ENCODE measurements at places on chromosomes 7 and 10.

DNA sequence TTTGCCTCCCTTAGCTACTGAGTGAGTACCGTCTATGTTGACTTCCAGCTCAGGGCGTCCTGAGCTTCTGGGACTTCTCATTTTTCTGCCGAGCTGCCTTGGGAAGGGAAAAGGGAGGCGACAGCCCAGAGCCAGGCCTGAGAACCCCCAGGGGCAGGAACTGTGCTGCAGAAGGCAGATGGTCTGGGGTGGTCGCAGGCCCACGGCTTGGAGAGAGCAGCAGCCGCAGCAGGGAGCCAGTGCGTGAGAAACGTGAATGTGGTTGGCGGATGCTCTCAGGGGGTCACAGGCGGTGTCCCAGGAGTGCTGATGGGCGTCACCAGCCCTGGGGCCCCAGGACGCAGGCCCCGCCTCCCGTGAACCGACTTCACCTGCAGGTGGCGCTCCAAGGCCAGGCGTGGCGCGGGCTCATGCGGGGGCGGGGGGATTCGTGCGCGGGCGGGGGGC is 9.2 kb upstream of the PWWP2B start:
- DNase-seq = peak; percentile 29

DNA sequence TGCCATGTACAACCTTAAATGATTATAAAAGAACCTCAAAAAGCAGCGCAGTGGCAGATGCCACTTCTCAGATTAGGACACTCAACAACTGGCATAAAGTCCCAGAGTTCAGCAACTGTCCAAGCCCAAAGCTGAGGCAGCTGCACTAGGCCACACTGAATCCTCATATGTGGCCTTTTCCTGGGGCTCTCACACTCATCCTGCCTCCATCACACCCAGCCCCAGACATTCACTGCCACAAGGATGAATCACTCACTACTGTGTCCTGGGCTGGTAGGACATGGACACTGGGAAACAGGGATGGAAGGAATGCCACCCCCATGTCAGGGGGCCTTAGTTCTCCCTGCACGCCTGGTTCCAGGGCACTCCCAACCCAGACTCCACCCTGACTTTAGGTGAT is 547.7 kb downstream of the TNS3 start:
- no peak for DNase-seq

DNA sequence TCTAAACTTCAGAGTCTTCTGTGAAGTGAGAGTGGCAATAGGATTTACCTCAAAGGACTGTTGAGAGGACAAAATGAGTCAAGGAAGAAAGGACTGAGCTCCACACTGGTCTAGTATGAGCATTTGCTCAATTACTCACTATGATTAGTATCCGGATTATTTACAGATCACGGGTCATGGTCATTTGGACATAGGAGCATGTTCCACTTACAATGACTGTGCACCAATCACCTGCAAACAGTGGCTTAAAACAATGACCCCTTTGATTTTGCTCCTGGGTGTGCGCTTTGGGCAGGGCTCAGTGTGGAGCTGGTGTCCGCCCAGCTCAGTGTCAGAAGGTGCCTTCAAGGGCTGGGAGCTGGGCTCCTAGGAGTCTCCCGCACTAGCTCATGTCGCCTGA is 225.4 kb downstream of the TCERG1L start:
- peak; percentile 88 for DNase-seq

DNA sequence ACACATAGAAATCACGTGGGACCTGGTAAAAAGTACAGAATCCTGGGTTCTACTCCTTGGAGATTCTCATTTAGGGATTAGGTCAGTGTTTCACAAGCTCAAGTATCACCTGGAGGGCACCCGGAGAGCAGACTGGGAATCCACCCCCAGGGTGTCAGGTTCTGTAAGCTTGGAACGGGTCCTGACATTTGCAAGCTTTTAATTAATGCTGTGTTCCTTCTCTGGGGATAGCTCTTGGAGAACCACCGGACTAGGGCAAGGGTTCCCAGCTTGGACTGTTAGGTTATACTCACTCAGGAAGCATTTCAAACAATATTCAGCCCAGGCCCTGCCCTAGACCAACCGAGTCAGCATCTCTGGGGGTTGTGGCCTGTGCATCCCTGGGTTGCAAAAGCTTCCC is 23.0 kb downstream of the TCF7L2 start:
- DNase-seq = no peak

GRCh38 chr7:27459731-27460053 is 203.0 kb downstream of the HIBADH start:
- no peak for DNase-seq

- no peak for DNase-seq
These were observed 140.5 kb downstream of the CHCHD3 start for GRCh38 chr7:132941428-132941827.

GRCh38 chr7:105306298-105306748 is 82.4 kb downstream of the SRPK2 start:
- DNase-seq = no peak

- DNase-seq = no peak
These were observed 164.9 kb upstream of the HGF start for GRCh38 chr7:81934596-81935301.

DNA sequence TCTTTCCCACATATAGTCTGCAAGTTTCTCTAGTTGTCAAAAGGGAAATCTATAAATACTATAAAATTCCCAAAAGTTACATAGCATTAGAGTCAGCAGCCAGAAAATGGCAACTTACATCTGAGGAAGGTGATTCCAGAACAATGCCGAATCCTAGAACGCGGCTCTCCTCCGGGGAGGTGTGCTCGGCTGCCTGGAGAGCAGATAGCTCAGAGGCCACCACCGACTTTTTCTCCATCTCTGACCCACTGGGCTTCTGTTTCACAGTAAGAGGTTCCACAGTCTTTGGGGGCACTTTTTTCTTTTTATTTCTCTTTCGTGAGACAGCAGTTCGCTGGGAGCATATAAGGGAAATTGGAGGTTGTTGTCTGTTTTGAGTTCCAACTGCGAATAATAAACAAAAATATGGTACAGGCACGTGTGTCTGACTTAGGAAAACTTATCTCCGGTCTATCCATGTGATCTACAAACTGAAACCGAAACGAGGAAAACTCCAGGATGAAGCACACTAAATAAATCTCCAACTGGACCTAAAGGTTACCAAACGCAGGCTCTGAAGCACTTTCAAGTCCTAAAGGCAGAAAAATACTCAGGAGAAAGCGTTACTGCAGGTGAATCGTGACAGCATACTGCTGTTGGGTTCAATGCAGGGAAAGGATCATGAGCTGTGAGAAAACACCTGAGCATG is 36.2 kb downstream of the BEND7 start:
- no peak for DNase-seq

GRCh38 chr10:128005858-128006257 is 99.0 kb downstream of the PTPRE start:
- no peak for DNase-seq

DNA sequence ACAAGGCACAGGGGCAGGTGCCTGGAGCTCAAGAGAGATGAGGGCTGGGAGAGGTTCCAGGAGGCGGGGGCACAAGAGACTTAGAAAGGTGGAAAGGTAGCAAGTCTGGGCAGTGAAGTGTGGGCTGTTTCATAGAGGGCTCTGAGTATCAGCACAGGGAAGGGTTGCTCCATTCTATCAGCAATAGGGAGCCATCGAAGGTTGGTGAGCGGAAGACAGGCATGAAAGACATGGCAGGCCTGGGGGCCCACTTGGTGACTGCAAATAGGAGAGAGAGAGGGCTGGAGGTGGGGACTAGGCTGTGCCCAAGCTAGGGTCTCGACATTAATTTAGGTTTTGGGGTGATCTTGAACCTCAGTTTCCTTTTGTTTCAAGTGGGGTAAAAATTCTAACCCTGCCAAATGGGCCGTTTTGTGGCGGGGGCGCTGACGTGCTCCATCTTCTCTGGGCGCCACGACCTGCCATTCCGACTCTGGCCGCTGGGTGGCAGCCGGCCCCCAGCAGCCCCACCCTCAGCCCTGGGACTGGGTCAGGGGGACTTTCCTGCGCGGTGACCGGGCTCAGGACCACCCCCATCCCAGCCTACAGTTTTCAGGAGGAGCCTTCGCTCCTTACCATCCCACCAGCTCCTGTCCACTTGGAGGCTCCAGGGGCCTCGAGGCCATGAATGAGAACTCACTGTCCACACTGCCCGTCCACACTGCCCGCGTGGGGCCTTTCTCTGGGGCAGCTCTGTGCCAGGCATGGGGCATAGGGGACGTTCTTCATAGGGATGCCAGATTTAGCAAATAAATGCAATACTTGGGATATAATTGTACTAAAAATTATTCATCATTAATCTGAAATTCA is 37.2 kb upstream of the PCBD1 start:
- no peak for DNase-seq

DNA sequence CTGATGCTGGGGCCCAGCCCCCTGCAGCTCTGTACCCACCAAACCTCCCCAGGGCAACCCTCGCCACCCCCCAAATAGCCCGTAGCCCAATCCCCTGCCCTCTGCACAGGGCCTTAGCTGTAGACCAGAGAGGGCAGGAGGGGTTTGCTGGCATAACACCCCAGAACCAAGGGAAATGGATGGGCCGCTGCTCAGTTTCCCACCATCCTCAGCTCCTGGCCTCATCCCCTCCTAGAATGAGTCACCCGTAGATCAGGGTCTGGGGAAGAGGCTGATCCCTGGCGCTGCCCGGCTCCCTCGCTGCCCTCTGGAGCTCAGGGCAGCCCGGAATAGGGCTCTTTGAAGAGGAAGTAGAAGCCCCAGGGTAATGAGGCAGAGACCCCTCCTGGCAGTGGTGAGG is 31.2 kb downstream of the LDB3 start:
- no peak for DNase-seq

- DNase-seq = no peak
These were observed 8.2 kb upstream of the AGR3 start for GRCh38 chr7:16889851-16890415.

GRCh38 chr10:70958396-70958795 is 70.0 kb upstream of the PCBD1 start:
- no peak for DNase-seq

GRCh38 chr7:450741-451140 is 68.9 kb downstream of the PDGFA start:
- DNase-seq = no peak

Data from HepG2 (cell line).